MM.1S (cell line): ENCODE measurements at places on chromosomes 11 and 22.

DNA sequence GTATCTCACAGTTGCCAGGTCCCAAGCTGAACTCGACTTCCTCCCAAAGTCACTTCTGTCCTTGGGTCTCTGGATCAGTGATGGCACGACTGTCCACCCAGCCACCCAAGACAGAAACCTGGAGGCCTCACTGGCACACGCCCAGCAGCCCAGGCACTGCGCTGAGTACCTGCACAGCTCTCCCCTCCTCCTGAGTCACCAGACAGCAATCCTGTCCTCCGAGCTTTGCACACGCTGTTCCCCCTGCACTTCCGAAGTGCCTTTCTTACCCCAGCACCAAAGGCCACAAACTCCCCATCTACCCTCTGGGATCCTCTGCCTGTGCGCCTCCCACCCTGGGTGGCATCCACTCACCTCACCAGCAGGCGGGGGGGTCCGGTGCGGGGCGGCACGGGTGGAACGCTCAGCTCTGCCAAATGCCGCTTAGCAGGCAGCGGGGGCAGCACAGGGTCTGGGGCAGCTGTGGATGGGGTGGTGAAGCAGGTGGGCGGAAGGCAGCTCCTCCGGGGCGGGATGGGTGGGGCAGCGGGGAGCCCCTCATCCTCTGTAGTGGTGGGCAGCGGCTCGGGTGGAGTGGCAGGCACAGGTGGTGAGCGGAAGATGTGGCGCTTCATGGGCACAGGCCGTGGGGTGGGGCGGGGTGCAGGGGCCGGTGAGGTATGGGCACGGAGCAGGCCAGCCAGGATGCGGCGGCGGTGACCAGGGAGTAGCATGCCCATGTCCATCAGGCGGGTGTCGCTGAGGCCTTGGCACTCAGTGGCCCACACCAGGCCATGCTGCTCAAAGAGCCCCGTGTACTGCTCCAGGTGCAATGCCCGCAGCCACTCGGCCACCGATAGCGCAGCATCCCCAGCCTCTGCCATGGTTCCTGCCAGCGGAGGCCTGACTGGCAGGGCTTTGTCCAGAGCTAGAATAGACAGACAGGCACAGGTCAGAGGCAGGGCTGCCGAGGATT is 25.7 kb downstream of the ARAP1 start:
- no peak for DNase-seq

- no peak for DNase-seq
These were observed 42.5 kb downstream of the CCDC73 start for GRCh38 chr11:32752001-32752400.

DNA sequence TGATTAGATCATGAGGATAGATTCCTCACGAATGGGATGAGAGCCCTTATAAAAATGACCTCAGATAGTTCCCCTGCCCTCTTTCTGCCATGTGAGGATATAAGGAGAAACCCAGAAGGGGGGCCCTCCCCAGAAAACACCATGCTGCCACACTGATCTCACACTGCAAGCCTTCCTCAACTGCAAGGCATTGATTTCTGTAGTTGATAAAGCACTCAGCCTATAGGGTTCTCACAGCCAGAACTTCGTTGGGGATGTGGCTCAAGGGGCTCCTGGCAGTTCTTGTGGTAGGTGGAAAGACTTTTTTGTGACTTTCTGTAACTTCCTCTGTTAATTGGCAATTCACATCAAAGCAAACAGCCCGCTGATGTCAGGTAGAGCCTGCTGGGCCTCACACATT is 108.9 kb downstream of the CD44 start:
- no peak for DNase-seq

DNA sequence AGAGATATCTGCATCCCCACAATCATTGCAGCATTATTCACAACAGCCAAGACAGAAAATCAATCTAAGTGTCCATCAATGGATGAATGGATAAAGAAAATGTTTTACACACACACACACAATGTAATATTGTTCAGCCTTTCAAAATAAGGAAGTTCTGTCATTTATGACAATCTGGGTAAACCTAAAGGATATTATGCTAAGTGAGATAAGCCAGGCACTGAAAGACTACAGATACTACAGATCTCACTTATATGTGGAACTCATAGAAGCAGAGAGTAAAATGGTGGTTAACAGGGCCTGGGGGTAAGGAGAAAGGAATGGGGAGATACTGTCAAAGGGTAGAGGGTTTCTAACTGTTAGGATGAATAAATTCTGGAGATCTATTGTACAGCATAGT is 36.0 kb upstream of the EED start:
- no peak for DNase-seq

- DNase-seq = no peak
These were observed 9.8 kb downstream of the POU2AF3 start for GRCh38 chr11:111308140-111308539.

GRCh38 chr22:42052765-42053164 is 17.8 kb downstream of the NAGA start:
- DNase-seq = no peak

GRCh38 chr22:39553429-39553828 is 17.1 kb upstream of the CACNA1I start:
- no peak for DNase-seq

DNA sequence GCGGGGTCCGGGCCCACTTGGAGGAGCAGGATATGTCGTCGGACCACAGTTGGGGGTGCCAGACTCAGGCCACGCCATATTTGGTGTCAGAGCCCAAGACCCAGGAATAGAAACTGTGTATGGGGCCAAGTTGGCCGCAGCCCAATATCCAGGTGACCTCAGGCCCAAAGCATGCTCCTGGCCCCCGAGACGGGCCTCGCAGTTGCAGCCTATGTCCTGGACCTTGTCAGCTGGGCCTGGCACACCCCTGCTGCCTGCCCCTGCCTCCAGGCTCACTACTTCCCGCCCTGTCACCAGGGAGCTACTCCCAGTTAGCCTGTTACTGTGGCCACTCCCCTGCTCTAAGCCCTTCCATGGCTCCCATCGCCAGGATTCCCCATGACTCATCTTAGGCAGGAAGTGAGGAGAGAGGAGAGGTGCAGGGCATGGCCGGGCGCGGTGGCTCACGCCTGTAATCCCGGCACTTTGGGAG is 23.1 kb downstream of the A4GALT start:
- no peak for DNase-seq

- no peak for DNase-seq
These were observed 48.1 kb downstream of the DNHD1 start for GRCh38 chr11:6544921-6545850.

GRCh38 chr11:14070896-14071295 is 108.4 kb downstream of the SPON1 start:
- no peak for DNase-seq

- no peak for DNase-seq
These were observed 158.7 kb upstream of the PDGFD start for GRCh38 chr11:104322696-104323095.

GRCh38 chr11:29184939-29185890 is 831.6 kb downstream of the KCNA4 start:
- DNase-seq = no peak
